ENCODE measurements at places on chromosomes 2 and 18. TPM values are rescaled to one million over a fixed set of nuclear protein-coding genes. Genes with fewer than 3 reads are reported as not detected.
A peak's percentile ranks its signal among the peaks of the same experiment; 100 is the strongest.

RBM44 gene
- 0.65 TPM for total RNA-seq

- DNase-seq, result peak; percentile 90
Measured at GRCh38 chr2:64114063-64114911, 29.9 kb downstream of the PELI1 start.

GRCh38 chr2:24231461-24231881, 56.6 kb downstream of the FAM228A start:
- peak; percentile 8 for DNase-seq

GRCh38 chr2:129709956-129710598, 269.4 kb upstream of the RAB6C start:
- DNase-seq, result no peak

DNA sequence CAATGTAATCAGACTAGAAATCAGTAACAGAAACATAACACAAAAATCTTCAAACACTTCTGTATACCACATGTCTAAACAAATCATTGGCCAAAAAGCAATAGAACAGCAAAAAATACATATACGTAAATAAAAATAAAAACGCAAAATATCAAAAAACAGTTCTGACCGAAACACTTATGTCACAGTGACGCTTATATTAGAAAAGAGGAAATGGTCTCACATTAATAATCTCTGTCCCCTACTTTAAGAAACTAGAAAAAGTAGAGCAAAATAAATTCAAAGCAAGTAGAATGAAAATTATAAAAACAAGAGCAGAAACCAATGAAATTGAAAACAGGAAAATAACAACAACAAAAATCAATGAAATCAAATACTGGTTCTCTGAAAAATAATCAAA, 41.9 kb downstream of the TMEM131 start:
- no peak for DNase-seq

Measured in fibroblast of the aortic adventitia (primary cell).